ENCODE measurements at places on chromosomes 5 and 9.

DNA sequence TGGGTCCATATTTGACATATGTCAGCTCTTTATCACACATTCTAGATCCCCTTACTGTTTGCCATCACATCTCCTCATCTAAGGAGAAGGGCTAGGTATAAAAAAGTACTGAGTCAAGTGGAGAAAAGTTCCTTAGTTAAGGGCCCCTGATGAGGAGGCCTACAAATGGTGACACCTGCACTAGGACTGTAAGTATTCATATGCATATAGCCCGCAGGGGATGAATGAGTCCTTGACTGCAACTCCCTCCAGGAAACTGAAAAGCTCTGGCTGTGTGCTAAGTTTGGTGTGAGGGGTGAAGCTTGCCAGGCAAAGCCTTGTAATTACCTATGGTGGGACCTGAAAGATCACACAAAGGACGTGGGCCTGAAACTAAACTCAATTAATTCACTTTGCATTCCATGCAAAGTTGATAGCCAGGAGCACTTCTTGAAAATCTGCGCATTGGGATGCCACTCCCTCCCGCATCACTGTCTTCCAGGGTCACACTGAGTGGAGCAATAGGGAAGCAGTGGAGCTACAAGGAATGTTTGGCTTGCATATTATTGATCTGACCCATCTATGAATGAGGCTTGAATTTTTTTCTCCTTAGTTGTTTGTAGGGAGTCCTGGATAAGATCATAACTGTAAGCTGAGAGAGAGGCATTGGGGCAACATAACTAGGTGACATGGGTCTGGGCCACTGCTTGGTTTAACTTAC lies 11.9 kb upstream of the EQTN start:
- DNase-seq: no peak

- DNase-seq: no peak
These were observed 8.4 kb downstream of the SMARCA2 start for GRCh38 chr9:2023532-2023931.

GRCh38 chr5:74517700-74518099 lies 122.8 kb downstream of the ENC1 start:
- DNase-seq: no peak

- DNase-seq: no peak
These were observed 7.0 kb downstream of the PDE6A start for GRCh38 chr5:149937610-149938009.

DNA sequence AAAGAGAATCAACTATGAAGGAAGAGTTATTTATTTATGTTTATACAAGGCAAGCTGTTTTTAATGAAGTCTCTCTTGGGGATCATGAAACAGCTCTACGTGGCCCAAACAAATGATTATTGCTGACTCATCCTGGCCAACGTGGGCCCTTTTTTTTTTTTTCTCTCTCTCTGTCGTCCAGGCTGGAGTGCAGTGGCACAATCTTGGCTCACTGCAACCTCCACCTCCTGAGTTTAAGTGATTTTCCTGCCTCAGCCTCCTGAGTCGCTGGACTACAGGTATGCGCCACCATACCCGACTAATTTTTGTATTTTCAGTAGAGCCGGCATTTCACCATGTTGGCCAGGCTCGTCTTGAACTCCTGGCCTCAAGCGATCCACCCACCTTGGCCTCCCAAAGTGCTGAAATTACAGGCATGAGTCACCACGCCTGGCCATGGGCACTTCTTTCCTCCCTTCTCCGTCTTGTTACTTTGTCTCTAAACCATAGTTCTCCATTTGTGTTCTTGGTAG lies 98.3 kb downstream of the BASP1 start:
- DNase-seq: no peak

GRCh38 chr5:154618696-154619095 lies 136.5 kb upstream of the LARP1 start:
- no peak for DNase-seq

GRCh38 chr5:136103118-136103517 lies 29.5 kb upstream of the SMAD5 start:
- no peak for DNase-seq

GRCh38 chr5:51829230-51829629 lies 446.0 kb downstream of the ISL1 start:
- DNase-seq: no peak

- no peak for DNase-seq
These were observed 24.2 kb upstream of the SHISAL2B start for GRCh38 chr5:64666078-64666477.

- DNase-seq: no peak
These were observed 214.9 kb upstream of the IL12B start for GRCh38 chr5:159545156-159545555.

- no peak for DNase-seq
These were observed 139.5 kb upstream of the DMRTA1 start for GRCh38 chr9:22307013-22307711.

DNA sequence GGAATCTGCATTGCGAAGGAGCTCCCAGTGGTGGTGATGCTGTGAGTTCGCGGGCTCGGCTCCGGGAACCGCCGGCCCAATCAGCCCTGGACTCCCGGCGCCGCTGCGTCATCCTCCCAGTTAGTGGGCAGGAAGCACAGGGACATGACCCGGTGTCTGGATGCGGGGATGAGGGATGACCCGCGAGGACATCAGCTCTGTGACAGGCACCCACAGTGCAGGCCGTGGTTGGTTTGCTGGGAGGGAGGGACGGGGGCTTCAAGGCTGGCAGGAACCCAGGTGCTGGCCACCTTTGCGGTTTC lies 996 bp downstream of the NXNL2 start:
- no peak for DNase-seq

- DNase-seq: no peak
These were observed 735 bp downstream of the DMRT3 start for GRCh38 chr9:976943-977837.

DNA sequence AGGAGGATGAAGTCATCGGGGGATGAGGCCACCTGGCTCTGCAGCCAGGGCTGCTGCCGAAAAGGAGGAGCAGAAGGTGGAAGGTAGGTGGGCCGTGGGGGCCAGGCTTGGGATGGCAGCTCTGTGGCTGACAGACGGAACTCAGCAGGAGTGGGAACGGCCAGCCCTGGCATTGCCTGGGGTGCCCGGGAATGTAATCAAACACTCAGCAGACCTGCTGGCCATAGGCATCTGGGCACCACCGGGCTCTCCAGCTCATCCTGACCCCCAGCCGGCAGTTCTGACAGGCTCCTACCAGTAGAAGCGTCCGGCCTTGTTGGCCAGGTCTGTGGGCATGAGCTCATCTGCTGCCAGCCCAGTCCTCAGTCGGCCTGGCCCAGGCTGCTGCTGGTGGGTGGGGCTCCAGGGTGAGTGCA lies 4.3 kb upstream of the FAT2 start:
- DNase-seq: no peak

- DNase-seq: no peak
These were observed 283.3 kb downstream of the NSG2 start for GRCh38 chr5:174328631-174329299.

GRCh38 chr9:72772661-72773060 lies 180.2 kb downstream of the ALDH1A1 start:
- DNase-seq: no peak

GRCh38 chr9:71171517-71171916 lies 50.1 kb upstream of the TRPM3 start:
- DNase-seq: no peak

DNA sequence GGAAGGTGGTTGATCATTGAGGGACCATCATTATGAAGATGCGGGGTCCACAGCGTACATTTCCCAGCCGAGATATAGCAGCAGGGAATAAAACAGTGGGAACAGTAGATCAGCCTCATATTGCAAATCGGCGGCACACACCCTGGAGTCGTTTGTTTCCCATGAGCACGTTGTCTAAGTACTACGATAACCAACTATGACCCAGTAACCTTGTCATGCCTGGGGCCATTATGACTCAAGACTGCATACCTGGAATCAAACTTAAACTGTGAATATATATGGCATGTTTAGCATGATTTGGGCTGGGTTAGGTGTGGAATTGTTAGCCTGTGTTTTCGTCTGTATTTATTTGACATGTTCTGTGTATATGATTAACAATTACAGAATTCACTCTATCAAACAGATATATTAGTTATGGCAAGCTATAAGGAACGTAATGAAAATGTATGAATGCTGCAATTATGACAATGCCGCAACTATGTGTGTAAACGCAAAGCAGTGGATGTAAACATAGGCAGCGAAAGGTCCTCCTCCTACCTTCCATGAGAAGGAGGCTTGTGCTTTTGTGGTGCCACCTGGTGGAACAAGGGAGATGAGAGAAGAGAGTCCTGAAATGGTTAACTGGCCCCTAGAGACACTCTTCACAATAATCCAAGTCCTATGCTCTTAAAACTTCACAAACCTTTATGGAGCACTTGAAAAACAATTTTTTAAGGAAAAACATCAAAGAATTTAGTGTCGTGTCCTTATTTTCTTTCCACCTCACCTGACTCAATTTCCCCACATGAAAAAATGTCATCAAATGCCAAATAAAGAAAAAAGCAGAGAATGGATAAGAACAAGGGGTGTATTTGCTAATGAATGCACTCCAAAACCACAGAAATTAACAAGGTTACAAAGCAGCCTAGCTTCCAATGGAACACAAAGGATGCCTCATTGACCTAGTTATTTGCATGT lies 47.1 kb downstream of the SEMA5A start:
- DNase-seq: no peak

- no peak for DNase-seq
These were observed 161.1 kb upstream of the EFNA5 start for GRCh38 chr5:107831612-107832395.

- DNase-seq: no peak
These were observed 1.9 kb downstream of the TERT start for GRCh38 chr5:1292846-1293415.

- no peak for DNase-seq
These were observed 170.2 kb upstream of the NREP start for GRCh38 chr5:111927191-111927590.

DNA sequence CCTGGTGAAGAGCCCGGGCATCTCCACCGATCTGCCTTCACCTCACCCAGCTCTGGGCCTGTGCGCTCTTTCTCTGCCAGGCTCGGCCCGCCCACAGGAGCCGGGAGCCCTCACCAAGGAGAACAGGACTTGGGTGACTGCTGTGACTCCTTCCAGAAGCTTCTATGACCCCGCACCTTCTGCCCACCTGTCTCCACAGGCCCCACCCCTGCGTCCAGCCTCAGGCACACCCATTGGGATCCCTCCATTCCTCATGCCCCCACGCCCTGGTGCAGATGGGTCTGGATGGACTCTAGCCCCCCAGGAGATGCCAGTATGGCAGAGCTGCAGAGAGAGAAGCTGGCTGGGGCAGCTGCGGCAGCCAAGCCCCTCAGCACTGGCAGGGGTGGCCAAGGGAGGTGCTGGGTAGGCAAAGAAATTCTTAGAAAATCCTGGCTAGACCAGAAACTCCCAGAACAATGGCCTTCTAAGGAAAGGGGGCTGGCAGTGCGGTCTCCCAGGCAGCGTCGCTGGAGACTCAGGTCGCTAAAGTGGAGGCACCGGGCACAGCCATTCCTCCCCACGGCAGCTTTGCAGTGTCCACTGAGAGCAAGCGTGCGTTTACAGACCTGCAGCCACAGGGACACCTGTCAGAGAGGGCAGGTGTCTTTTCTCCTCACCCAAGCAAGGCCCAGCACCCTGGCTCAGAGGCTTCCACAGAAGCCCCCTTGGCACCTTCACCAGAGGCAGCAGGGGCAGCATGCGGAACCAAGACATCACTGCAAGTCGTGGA lies 17.3 kb downstream of the LPCAT1 start:
- DNase-seq: no peak

DNA sequence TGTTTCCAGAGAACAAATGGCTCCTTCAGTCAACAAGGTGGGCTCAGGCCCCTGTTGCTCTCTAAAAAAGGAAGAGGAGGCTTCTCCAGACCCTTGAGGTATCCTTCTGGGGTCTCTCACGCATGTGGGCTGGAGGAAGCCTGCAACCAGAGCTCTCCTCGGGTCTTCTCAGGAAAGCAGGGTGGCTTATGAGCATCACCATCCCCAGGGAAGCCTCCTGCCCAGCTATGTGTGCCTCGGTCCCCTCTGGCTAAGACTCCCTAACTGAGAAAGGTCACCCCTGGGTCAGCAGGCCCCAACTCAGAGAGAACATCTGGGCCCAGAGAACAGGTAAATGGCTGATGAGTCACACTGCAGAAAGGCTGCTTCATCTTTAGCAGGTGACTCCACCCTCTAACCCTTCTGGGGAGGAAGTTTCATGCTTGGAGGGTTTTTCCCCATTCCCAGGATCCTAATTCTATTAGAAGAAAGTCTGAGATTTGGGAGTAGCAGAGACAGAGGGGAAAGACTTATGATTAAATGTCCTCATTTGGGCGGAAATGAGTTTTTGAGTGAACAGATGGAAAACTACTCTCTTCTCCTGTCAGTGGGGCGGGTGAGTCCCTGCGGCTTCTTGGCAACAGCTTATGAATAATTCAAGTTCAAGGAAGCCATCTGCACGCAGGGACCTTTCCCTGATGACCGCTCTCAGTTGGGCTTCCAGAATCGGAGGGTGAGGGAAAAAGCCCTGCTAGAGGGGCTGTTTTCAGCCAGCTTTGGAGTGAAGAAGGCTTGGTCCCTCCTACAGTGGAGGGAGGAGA lies 41.9 kb downstream of the TGFBI start:
- no peak for DNase-seq

- DNase-seq: no peak
These were observed 3.6 kb downstream of the CAMK4 start for GRCh38 chr5:111227801-111228200.

DNA sequence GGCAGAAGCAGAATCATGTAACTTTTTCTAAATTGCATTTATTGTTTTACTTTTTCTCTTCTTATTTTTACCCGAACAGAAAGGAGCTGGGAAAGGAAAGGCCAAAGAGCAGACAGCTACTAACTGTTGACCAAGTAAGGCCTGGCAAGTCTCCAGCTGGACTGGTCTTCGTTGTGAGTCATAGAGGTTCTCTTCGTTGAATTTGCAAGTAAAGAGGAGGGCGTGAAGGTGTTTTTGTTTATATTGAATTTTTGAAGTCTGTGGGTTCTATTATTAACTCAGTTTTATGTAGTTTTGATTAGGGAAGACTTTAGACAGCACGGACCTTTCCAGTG lies 416.5 kb upstream of the CCNH start:
- DNase-seq: no peak

- no peak for DNase-seq
These were observed 374.9 kb downstream of the TMEM38B start for GRCh38 chr9:106069241-106069640.

DNA sequence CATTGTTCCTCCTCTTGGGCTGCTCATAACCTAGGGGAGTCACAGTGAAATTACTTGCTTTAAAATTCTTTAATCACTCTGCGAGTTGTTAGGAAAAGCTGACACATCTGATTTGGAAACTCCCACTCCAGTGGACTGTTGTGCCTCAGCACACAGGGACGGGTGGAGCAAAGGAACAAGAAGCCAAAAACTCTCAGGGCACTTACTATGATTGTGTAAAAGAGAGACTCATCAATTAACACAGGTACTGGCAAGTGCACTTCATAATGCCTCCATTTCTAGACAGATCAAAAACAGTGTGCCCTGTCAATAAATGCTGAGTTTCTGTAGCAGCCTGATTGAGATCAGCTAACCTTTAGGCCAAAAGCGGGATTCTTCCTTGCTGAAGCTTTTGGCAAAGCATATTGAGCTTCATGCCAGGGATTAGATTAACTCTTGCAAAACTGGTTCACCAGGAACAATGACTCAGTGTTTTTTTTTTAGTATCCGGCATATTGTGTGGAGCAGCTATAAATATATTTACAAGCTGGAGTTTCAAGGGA lies 55.9 kb downstream of the TMC1 start:
- no peak for DNase-seq

All from stimulated activated CD4-positive, alpha-beta T cell treated with anti-CD3 and anti-CD28 coated beads, Interleukin-1b, Interleukin-23, amount 100 ng/mL, for 1 hour (primary cell).